ENCODE measurements at places on chromosomes 12 and 14. TPM values are rescaled to one million over a fixed set of nuclear protein-coding genes. Genes with fewer than 3 reads are reported as not detected.

- DNase-seq, result peak; percentile 78
Measured at GRCh38 chr14:77022236-77022852, 6.2 kb downstream of the IRF2BPL start.

DNA sequence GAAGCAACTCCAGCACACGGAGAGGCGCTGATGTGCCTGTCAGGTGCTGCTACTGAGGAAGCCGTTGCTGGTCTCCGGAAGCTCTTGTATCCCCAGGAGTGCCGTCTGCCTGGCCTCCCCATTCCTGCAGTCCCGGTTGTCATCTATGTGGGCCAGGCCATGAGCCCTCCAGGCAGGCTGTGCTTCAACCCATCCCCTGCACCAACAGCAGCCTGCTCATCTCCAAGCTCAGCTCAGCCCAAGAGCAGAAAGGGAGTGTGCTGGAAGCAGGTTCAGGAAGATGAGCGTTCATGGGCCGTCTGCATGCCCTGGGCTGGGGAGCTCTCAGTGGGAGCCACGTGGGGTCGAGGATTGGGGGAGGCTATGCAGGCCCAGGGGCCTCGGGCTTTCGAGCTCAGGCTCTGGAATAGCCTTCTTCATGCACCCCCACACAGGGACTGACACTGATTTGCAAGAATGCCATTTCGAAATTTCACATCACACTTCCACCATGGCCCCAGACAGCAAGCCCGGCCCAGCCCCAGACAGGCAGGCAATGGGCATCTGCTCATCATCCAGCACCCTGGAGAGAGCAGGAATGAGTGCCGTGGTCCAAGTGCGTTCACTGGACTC is 164.5 kb downstream of the KIF26A start:
- DNase-seq, result peak; percentile 78

- DNase-seq, result no peak
Measured at GRCh38 chr14:43786066-43786762, 720.9 kb downstream of the FSCB start.

DNA sequence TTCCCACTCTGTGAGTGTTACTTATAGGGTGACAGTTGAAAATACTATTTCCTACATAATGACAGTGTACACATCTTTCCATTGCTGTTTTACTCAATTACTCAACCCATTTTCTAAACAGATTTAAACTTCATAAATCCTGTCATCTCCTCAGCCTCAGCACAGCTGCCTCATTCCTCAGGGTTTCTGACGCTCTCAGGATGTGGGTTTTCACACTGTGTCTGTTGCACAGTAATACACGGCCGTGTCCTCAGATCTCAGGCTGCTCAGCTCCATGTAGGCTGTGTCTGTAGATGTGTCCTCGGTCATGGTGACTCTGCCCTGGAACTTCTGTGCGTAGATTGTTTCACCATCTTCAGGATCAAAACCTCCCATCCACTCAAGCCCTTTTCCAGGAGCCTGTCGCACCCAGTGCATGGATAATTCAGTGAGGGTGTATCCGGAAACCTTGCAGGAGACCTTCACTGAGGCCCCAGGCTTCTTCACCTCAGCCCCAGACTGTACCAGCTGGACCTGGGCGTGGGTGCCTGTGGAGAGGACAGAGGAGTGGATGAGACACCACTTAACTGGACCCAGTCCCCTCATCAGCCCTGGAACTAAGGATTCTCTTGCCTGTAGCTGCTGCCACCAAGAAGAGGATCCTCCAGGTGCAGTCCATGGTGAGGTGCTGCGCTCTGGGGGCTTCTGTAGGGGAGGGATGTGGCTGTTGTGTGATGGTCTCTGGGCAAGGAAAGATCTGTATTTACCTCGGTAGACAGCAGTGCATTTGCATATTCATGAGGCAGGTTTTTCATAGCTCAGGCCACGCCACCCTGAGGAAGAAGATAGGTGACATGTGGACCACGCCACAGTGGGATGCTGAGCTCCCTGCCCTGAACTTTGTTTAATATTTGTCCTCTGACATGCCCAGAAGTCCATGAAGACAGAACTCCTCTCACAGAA is 750.2 kb downstream of the TMEM121 start:
- DNase-seq, result no peak

- DNase-seq, result no peak
Measured at GRCh38 chr14:25041898-25042297, 8.0 kb downstream of the STXBP6 start.

GRCh38 chr14:94126800-94127199 is 2.6 kb downstream of the IFI27L2 start:
- DNase-seq, result no peak

DNA sequence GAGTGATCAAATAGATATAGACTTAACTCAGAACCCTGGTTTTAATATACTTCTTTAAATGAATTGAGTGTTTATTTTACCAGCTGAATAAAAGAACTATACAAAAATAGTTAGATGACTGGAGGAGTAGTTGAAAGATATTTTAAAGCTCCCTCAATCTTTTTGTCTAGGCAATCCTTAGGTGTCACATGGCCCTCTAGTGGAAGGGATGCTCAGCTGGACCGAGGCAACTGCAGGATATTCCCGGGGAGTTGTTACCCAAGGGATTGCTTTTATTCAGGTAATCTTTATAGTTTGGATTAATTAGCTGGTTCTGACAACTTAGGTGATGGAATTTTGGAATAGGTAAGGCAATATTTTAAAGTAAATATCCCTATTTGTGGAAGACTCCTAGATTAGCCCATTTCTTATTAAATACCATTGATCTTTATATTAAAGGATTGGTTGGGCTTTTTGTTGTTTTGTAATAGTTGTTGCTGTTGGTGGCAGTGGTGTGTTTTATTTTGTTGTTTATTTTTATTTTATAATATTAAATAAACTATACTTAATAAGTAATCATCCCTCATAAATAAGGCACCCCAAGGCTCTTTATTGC is 57.1 kb downstream of the ZDHHC17 start:
- DNase-seq, result no peak

- peak; percentile 59 for DNase-seq
Measured at GRCh38 chr12:132100306-132101065, 43.6 kb downstream of the DDX51 start.

DNA sequence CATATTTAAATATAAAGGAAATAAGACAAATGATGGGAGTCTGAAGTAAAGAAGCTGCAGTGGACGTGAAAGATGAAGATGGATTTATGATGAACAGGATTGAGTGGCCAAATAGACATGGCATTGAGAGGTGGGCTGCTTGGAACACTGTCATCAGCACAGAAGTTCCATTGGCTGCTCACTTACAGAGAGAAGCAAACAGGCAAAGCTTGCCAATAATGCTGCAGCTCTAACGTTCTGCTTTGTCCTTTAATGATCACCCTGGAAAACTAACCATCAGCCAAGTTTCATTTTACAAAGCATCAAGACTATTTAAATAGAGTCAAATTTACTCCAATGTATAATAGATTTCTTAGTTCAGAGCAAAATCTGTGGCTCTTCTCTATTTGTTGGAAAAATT is 721.4 kb downstream of the TMTC2 start:
- DNase-seq, result no peak

DNA sequence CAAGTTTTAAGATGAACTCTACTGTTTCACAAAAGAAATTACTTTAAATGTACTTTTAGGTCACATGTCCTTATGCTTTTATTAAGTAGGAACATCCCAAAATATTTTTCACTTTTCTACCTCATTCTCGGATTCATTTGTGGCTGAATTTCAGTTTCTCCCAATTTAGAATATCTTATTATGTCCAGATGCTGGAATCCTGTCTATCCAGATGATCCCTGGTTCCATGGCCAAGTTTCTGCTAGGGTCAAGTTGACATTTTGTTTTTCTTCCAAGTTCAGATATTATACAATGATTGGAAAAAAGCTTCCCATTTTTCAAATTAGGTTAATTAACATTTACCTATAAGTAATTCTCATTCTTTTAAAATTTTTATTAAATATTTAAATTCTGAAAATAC is 181.8 kb upstream of the SLC16A7 start:
- DNase-seq, result no peak

DNA sequence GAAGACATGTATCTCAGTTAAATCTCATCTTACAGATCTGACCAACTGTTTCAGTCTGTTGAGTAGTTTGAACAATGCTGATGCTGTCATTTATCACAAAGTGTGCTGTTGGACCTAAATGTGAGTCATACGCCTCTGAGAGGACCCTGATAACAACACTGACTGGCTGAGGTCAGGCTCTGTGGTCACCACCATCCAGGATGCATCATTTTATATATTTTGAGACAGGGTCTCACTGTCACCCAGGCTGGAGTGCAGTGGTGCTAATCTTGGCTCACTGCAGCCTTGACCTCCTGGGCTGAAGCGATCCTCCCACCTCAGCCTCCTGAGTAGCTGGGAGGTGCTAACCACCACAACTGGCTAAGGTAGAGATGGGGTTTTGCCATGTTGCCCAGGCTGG is 181.0 kb upstream of the RGS6 start:
- DNase-seq, result no peak

DNA sequence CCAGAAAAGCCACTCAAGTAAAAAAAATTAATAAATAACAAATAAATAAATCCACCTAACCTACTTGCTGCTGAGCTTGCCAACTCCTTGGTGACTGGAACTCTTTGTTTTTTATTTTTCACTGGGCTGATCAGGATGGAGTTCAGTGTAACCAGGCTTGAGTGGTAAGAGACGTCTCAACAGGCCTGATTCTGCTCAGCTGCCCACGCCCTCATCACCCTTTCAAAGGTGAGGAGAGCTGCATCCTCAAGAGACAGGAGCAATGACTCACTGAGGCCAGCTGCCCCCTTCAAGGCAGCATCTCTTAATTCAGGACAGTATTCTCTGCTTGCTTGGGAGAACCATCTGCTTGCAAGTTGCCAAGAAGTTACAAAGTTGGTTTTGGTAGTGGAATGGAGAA is 111.9 kb upstream of the CPM start:
- DNase-seq, result peak; percentile 23

DNA sequence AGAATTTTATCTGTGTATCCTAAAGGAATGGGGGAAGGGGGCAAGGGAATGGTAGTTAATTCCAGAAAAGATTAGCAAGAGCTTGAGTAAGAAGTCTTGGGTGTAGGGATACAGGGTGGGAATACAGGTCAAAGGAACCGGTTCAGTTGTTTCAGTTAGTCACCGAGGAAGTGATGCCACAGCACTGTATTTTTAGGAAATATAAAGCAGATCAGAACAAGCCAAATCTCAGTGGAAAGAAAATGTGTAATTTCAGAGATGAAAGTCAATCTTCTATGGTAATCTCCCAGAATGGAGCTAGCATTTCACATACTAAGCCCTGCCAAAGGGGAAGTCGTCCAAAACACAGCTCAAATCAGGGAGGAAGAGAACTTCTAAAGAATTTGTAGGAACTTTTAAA is 4.7 kb upstream of the TUBA1C start:
- peak; percentile 84 for DNase-seq

Gene CCDC38
- total RNA-seq, result under 0.01 TPM

DNA sequence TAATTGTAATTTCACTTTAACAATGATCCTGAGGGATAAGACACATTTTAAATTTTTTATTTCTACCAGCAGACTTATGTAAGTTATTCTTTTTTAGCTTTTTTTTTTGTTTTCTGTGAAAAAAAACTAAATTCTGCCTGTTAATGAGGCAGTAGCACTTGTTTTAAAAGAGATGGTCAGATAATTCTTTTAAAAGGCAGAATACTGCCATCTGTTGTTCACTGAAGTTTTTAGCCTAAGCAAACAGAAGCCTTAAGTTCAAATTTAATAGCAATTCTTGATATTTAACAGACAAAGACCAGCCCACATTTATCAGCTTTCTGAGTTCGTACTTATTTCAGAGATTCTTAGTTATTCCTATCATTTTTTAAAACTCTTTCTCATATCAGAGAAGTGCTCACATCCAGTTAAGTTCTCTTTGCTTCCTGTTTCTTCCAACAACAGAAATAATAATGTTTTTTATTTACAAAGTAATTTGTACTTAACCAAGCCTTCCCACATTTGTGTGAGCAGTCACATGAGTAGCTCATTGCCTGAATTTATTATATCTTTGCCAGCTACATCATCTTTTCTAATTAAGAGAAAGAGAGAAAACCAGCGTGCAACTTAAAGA is 93.4 kb upstream of the SLCO1C1 start:
- DNase-seq, result no peak

- peak; percentile 79 for DNase-seq
Measured at GRCh38 chr12:109951751-109952150, 44.4 kb downstream of the GIT2 start.

- DNase-seq, result no peak
Measured at GRCh38 chr12:104779134-104779533, 179.0 kb downstream of the SLC41A2 start.

- no peak for DNase-seq
Measured at GRCh38 chr12:122459211-122459610, 36.7 kb upstream of the CLIP1 start.

DNA sequence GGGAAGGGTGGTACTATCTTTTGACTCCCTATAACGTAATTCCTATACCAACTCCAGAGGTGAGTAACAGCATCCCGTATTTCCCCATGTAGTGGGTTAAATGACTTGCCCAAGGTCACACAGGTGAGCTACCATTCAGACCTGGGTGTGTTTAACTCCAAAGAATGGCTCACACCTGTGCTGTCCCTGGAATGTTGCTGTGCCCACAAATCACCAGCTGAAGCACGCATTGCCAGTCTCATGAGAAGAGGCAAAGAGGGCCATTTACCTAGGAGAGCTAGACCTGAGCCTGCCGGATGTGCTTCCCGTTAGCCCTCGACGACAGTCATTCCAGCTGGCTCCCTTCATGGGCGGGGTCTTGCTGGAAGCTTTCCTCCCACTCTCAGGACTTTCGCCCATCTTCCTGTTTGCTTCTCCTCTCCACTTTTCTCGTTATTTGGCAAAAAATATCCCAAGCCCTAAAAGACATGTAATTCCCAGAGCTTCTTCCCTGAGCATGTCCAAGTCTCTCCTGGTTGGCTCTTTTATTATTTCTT is 106.6 kb upstream of the VASH1 start:
- DNase-seq, result no peak

- peak; percentile 89 for DNase-seq
Measured at GRCh38 chr12:1531153-1531653, 63.2 kb downstream of the FBXL14 start.

Gene CCDC175
- total RNA-seq, result not detected

DNA sequence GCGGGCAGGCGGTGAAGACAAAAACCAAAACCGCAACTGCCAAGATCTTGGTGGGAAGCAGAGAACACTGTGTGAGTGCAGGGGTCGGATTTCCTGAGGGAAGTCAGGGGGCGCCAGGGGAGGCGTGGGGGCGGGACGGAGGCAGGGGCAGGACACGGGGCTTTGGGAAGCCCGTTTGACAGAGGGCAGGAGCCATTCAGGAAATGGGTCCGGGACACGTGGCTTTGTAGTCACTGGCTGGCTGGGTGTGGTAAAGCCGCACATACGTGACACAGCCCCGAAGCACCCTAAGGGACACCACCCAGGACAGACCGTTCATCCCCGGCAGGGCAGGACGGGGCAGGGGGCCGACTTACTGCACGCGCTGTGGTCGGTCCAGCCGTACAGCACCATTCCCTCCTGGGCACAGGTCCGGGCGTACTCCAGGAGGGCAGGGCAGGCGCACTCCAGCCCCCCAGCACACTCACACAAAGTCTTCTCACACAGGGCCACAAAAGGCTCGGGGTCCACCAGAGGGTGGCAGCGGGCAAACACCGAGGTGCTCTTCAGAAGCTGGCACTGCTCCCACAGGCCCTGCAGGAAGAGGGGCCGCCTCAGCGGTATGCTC is 49.4 kb downstream of the VWF start:
- DNase-seq, result peak; percentile 73
